ENCODE measurements at places on chromosomes 4 and X. TPM values are rescaled to one million over a fixed set of nuclear protein-coding genes. Genes with fewer than 3 reads are reported as not detected.

FAM9B gene
- 0.04 TPM for polyA plus RNA-seq

SSX4 gene
- not detected for polyA plus RNA-seq

RNF175 gene
- 0.28 TPM for polyA plus RNA-seq

NAAA gene
- polyA plus RNA-seq, result 18.3 TPM

CT45A3 gene
- polyA plus RNA-seq, result not detected

TLR10 gene
- polyA plus RNA-seq, result 46.2 TPM

CLCN4 gene
- polyA plus RNA-seq, result 0.85 TPM

NKX3-2 gene
- polyA plus RNA-seq, result 0.83 TPM

GPRASP2 gene
- 2.0 TPM for polyA plus RNA-seq

RTL3 gene
- polyA plus RNA-seq, result not detected

CNGA1 gene
- polyA plus RNA-seq, result 1.2 TPM

ARMCX2 gene
- polyA plus RNA-seq, result 10.7 TPM

- no peak overlapping the region for H3K27ac ChIP-seq
- no peak overlapping the region for H3K4me3 ChIP-seq
- no peaks in the 10 kb centered on the region for H3K36me3 ChIP-seq
- DNase-seq, result no peak
- no peaks in the 10 kb centered on the region for H3K27me3 ChIP-seq
- H3K4me1 ChIP-seq, result peaks cover 3% of the 10 kb centered on the region
These were observed 8.4 kb upstream of the TBL1X start for GRCh38 chrX:9456250-9457074.

- no peak overlapping the region for H3K4me3 ChIP-seq
- no peak overlapping the region for H3K27ac ChIP-seq
- H3K27me3 ChIP-seq, result no peaks in the 10 kb centered on the region
- no peak for DNase-seq
- peaks cover 6% of the 10 kb centered on the region for H3K4me1 ChIP-seq
These were observed 4.8 kb upstream of the JCHAIN start for GRCh38 chr4:70671091-70671490.

DNA sequence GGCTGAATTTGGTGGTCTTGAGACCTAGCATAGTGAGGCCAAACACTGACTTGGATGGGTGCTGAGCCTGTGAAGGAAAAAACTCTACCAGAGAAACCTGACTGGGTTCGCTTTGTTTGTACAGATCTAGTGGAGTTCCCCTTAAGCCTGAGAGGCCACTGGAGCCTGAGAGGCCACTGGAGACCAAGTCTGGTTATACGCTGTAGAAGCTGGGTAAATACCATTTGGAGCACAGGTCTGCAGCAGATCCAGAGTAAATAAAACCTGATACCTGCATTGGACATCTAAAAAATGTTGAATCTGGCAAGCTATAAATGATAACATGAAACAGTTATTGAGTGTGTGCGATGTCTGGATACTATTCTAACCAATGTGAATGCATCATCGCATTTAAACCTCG, 104.3 kb upstream of the IGSF1 start:
- no peak overlapping the region for H3K4me3 ChIP-seq
- DNase-seq, result no peak
- H3K27ac ChIP-seq, result no peak overlapping the region
- no peaks in the 10 kb centered on the region for H3K4me1 ChIP-seq
- peaks cover 16% of the 10 kb centered on the region for H3K27me3 ChIP-seq

GRCh38 chr4:147754037-147754445, 22.2 kb downstream of the ARHGAP10 start:
- no peaks in the 10 kb centered on the region for H3K36me3 ChIP-seq
- DNase-seq, result no peak
- H3K4me1 ChIP-seq, result no peaks in the 10 kb centered on the region
- H3K27ac ChIP-seq, result no peak overlapping the region

DNA sequence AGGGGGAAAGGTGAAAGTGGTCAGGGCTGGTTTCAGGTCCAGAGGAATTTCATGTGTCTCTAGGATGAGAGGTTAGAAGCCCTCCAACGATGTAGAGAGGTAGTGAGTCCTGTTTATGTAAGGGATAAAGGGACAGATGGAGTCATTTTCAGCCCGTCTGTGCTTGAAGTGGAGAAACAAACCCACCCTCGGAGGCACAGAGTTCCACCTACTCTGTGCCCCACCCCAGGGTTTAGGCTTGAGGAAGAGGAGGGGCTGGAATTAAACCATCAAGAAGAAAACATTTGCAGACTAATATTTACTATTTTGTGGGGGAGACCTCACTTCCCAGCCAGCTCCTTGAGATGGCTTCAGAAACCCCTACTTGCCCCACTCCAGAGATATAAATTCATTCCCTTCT, 868 bp upstream of the GNL3L start:
- no peaks in the 10 kb centered on the region for H3K27me3 ChIP-seq
- H3K36me3 ChIP-seq, result no peaks in the 10 kb centered on the region
- peak overlapping the region; percentile 84 for H3K27ac ChIP-seq
- H3K4me3 ChIP-seq, result no peak overlapping the region
- DNase-seq, result no peak

GRCh38 chr4:14726877-14727361, 275.4 kb upstream of the CPEB2 start:
- no peaks in the 10 kb centered on the region for H3K36me3 ChIP-seq
- no peaks in the 10 kb centered on the region for H3K4me1 ChIP-seq
- DNase-seq, result no peak
- no peaks in the 10 kb centered on the region for H3K27me3 ChIP-seq
- H3K27ac ChIP-seq, result no peak overlapping the region
- no peak overlapping the region for H3K4me3 ChIP-seq

DNA sequence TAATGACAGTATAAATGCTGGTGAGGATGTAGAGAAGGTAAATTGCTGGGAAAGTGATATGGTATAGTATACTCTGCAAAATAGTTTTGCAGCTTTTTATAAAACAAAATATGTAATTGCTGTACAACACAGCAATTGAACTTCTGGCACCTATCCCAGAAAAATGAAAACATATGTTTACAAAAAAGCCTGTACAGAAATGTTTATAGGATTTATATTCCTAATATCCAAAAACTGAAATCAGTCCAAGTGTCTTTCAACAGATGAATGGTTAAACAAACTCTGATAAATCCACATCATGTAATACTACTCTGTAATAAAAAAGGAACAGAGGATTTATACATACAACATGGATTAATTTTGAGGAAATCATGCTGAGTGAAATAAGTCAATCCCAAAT, 198.4 kb upstream of the ACTRT1 start:
- no peak overlapping the region for H3K4me3 ChIP-seq
- H3K36me3 ChIP-seq, result no peaks in the 10 kb centered on the region
- no peak overlapping the region for H3K27ac ChIP-seq

DNA sequence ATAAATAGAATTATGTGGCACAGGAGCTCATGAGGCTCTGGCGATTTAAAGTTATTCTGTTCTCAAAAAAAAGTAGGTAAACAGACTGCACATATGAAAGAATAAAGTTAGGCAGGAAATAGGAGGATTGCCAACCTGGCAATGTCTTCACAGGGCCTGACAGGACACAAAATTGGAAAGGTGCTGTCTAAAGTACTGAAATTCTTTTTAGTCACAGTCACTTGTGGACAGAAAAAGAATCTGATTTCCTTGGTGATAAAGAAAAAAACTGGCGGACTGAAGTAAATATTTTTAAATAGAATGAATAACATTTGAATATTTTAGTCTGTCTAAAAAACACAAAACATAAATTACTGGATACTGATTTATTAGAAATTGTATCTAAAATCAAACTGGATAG, 124.4 kb downstream of the VEGFC start:
- H3K27me3 ChIP-seq, result no peaks in the 10 kb centered on the region
- H3K36me3 ChIP-seq, result no peaks in the 10 kb centered on the region
- no peak overlapping the region for H3K27ac ChIP-seq
- H3K4me1 ChIP-seq, result no peaks in the 10 kb centered on the region
- DNase-seq, result no peak

DNA sequence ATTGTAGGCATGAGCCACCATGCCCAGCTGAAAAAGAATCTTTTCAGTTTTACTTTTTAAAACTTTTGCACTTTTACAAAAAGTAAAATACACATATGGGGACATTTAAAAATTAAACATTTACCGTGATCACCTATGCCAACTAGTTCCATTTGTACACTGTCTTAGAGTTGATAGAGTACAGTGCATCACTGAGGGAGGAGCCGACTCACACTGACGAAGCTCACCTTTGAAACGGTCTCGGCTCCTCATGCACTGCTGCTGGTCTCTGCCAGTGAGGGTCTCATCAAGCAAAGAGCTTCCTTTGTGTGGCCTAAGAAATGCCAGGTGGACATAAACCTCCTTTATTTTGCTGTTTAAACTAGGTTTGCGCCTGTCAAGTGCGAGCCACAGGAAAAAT, 50.0 kb downstream of the GRK4 start:
- H3K27ac ChIP-seq, result no peak overlapping the region
- DNase-seq, result no peak
- H3K4me3 ChIP-seq, result no peak overlapping the region
- no peaks in the 10 kb centered on the region for H3K27me3 ChIP-seq

DNA sequence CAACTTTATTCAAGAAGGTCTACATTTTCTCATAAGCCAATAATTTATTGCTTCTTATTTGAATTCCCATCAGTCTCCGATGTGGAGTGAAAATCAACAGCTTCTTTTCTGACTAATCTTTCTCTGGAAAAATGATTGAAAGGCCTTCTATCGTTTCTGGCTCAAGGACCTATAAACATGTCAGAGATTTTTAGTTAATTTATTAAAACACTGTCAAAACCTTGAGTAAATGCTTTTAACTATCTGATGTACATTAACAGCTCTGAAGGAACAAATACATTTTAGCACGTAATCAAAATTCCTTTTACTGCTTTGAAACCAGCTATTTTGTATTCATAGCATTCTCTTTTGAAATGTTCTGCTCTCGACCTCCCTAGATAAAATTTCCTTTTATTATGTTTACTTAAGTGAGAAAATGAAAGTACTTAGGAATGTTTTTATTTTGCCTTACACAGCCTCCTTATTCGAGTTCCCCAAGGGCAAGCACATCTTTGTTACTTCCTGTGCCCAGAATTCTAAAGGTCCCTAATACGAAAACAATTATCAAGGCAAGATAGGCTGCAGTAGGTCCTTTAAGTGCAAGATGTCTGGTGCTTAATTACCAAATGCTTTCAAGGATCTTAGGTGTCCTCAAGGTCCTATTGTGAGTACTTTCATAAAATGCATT, 3.1 kb upstream of the ZFX start:
- H3K27me3 ChIP-seq, result no peaks in the 10 kb centered on the region
- no peak overlapping the region for H3K4me3 ChIP-seq
- H3K36me3 ChIP-seq, result no peaks in the 10 kb centered on the region
- no peak for DNase-seq
- peak overlapping the region; percentile 51 for H3K27ac ChIP-seq

DNA sequence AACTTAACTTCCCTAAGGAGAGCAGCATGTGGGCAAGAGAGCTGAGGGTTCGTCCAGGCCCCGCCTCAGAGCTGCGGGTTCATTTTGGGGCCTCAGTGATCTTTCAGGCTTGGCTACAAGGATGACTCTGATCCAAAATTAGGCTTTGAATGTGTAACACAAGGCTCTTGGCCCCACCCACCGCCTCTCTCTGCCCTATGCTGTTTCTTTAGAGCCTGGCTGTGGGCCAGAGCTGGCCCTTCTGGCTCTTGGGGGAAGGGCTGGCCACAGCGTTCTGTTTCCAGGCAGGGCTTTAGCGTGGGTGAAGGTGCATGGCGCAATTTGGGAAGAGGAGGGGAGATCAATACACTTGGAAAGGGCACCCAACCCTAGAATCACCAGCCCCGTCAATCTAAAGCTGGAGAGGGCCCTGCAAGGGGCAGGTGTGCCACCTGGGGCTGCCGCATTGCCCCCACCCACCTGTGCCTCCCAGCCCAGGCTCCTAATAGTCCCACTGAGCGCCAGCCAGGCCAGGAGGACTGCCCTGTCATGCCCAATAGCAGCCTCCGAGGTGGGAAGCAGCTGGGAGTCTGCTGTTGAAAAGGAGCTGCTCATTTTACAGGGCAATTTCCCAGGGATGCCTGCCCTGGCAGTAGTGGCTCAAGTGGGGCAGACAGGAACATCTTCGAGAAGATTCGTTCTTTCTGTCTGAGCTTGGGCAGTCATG, 84.5 kb upstream of the MAML3 start:
- peaks cover 24% of the 10 kb centered on the region for H3K4me1 ChIP-seq
- H3K27me3 ChIP-seq, result no peaks in the 10 kb centered on the region
- peak overlapping the region; percentile 59 for H3K27ac ChIP-seq
- no peaks in the 10 kb centered on the region for H3K36me3 ChIP-seq

DNA sequence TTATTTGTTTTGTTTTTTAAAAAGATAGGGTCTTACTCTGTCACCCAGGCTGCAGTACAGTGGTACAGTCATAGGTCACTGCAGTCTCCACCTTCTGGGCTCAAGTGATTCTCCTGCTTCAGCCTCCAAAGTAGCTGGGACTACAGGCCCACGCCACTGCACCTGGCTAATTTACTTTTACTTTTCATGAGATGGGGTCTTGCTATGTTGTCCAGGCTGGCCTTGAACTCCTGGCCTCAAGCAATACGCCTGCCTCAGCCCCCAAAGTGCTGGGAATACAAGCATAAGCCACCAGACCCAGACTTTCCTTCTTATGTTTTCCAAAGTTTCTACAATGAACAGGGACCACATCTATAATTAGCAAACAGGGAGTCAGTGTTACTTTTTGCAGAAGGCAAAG, 37.9 kb upstream of the MXD4 start:
- H3K27me3 ChIP-seq, result no peaks in the 10 kb centered on the region
- H3K27ac ChIP-seq, result no peak overlapping the region
- no peaks in the 10 kb centered on the region for H3K4me1 ChIP-seq
- H3K4me3 ChIP-seq, result no peak overlapping the region

- no peak overlapping the region for H3K4me3 ChIP-seq
- peaks cover 5% of the 10 kb centered on the region for H3K4me1 ChIP-seq
- H3K27ac ChIP-seq, result peak overlapping the region; percentile 37
These were observed 45.9 kb downstream of the VSIG4 start for GRCh38 chrX:65993915-65994460.

DNA sequence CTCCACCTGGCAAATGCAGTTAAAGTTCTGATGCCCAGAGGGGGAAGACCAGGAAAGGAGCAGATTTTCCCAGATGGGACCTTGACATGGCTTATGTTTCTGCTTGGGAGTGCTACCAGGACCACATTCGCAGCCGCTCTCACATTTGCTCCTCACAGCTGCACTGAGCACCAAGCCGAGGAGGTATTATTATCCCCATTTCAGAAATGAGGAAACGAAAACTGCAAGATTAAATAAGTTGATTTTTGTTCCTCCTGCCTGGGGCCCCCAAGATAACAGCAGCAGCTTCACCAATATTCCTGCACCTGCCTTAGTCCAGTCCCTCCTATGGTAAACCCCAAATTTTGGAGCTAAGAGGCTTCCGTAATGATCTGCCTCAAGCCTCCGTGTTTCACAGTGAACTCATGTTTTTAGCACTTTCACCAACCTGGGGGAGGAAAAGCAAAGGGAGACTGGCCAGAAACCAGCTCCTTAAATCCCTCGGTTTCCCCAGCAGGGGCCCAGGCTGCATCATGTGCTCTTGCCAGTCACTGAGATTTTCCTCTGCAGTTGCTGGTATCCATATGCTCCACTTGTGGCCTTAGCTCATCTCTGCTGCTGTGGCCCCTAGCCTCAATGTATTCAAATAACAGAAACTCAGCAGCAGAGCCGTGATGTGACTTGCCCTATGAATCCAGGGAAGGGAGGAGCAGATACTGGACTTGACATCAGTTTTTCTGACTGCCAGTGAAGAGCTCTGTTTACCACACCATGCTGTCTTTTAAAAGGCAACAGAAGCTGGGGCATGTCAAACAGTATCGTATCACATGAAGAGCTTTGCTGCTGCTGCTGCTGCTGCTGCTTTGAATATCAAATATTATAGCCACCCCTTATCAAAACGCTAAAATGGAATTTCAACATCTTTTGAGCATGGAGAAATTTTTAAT, 95.5 kb upstream of the KLHL13 start:
- no peaks in the 10 kb centered on the region for H3K36me3 ChIP-seq
- peaks cover 14% of the 10 kb centered on the region for H3K4me1 ChIP-seq
- no peak overlapping the region for H3K4me3 ChIP-seq
- no peak overlapping the region for H3K27ac ChIP-seq
- no peaks in the 10 kb centered on the region for H3K27me3 ChIP-seq
